ENCODE measurements at places on chromosomes 12 and 14.

GRCh38 chr14:99191395-99192027, 80.5 kb downstream of the BCL11B start:
- no peak for DNase-seq

DNA sequence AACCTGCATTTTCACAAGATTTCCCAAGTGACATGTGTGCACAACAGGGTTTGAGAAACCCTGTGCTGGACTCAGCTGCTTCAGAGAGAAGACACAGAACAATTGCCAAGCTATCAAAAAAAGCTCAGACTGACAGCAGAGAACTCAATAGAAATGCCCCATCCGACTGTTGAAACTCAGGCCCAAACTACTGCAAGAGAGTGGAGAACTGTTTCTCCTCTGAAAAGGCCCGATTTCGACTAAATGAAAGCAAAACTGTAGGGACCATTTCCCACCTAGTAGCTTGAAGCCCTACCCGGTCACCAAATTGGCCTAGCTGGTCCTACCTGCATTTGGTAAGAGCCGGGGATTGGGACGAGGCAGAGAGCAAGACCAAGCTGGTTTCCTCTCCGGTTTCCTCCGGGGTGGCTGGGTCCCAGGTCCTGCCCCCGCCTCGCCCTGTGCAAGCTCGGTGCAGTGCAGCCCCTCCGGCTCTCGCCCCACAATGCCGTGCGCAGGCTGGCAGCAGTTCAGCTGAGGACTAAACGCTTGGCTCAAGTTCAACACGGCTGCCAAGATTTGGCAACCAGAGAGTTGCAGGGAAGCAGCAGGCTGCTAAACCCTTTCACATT, 1180.6 kb downstream of the VRK1 start:
- peak; percentile 45 for DNase-seq

DNA sequence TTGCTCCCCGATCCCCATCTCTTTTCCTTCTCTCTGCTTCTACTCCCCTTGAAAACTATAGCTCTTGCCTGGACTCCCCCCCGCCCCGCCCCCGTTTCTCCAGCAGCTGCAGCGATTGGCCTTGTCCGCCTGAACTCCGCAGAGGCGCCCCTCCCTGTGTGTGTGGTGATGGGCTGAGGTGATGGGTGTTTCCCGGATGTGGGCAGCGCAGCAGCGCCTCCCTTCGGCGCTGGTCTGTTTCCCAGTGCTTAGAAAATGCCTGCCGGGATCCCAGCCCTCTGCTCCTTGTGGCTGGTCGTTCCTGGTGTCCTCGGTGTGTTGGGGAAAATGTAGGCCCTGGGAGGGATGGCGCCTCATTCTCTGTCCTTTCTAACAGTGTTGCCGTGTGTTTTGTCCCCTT, 43.3 kb downstream of the GALNT8 start:
- no peak for DNase-seq

DNA sequence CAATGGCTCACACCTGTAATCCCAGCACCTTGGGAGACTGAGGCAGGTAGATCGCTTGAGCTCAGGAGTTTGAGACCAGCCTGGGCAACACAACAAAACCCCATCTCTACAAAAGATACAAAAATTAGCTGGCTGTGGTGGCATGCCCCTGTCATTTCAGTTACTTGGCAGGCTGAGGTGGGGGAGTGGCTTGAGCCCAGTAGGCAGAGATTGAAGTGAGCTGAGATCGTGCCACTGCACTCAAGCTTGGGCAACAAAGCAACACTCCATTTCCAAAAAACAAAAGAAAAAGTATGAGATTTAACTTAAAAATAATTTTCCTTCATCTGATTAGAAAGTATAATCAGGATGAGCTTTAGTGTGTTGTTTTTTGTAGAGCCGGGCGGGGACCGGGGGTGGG, 47.9 kb upstream of the BCAT1 start:
- no peak for DNase-seq

DNA sequence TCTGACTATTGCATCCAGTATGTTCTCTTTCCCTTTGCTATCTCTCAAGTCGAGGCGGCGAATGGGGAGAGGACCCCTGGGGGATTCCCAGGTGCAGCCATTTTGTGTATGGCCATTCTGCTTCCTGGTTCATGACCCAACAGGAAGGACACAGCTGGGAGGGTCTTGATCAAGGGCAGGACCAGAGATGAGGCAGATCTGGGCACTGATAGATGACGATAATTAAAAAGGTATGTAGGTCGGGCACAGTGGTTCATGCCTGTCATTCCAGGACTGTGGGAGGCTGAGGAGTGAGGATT, 73.9 kb downstream of the EID3 start:
- DNase-seq: no peak

- no peak for DNase-seq
These were observed 180.8 kb downstream of the ADCK1 start for GRCh38 chr14:77980475-77981321.
